ENCODE measurements at places on chromosomes 7 and 10. TPM values are rescaled to one million over a fixed set of nuclear protein-coding genes. Genes with fewer than 3 reads are reported as not detected.

DNA sequence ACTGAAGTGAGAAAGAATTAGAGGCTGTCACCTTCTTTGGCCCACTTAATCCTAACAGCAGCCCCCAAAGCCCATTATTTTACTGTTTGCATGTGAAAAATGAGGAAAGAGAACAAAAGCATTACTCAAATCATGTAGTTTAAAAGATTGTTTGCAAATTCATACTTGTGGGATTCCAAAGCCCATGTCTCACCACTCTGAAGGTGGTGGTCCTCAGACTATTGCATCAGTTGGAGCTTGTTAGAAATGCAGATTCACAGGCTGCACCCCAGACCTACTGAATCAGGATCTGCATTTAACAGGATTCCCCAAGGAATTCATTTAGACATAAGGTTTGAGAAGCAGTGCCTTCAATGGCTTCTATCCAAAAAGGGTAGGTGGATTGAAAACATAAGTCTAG is 93.7 kb upstream of the PDE1C start:
- DNase-seq, result no peak

Gene NPC1L1
- 0.08 TPM for polyA plus RNA-seq

Gene RNF32
- 1.8 TPM for polyA plus RNA-seq

Gene KLF6
- 110 TPM for polyA plus RNA-seq

DNA sequence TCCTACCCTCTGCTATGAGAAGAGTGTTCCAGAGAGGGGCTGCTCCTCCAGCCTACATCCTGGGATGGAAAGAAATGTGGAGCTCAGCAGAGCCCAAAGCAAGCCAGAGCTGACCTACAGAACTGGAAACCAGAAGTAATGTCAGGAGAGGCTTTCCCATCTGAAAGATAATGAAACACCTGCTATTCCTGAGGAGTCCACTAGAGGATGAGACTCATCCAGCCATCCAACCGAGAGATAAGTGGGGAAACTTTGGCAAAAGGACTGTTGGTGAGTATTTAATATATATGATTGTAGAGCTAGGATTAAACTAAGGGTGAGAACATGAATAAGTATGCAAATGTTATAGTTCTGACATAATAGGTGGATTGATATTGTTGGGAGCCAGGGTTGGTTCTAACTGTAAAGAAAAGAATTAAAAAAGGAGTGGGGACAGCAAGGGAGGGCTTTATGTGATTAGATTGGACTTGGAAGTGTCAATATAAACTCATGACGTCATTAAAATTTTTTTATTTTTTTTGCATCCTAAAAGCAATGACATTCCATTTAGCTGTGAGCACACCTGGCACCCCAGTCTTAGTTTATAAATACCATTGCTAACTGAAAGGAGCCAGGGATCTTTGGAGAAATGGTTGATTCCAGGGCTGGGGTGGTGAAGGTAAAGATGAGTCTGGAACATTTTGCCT is 312.8 kb upstream of the NFE2L3 start:
- no peak for DNase-seq

DNA sequence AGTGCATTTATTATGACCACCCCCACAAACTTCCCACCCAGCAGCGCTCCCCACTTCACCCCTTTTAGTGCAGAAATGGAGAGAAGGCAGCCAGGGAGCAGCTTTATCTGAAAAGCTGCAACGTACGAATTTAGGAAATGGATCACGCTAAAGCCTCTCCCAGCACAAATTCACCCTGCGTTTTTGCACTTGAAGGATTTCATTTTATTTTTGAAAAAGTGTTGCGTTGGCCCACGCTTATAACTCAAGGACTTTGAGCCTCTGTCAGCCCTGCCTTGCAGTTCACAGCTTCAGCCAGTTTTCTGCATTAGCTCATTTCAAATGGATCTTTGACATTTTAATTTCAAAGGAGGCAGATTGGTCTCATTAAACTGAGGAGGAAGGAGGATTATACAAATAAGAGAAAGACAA is 556.1 kb downstream of the KCNMA1 start:
- no peak for DNase-seq

Gene CPA4
- 1.9 TPM for polyA plus RNA-seq

Gene GPR85
- polyA plus RNA-seq, result 1.5 TPM

DNA sequence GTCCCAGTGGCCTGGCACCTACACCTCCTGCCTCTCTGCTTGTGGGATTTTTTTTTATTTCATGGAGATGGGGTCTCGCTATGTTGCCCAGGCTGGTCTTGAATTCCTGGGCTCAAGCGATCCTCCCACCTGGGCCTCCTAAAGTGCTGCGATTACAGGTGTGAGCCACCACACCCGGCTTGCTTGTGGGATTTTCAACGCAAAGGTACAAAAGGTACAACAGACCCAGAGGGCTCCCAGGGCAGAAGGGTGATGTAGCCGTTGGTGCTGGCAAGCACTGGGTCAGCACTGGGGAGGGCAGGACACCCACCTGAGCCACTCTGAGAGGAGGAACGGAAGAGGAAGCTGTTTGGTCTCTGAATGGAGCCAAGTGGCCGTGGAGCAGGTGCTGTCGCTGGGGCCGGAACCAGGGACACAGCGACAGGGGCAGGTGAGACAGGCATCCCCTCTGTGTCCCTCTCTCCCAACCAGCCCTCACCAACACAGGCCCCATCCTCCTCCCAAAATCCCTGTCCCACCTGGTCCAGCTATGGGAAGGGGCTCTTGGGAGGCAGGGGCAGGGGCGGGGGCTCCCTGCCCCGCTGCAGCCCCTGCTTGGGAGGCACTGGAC is 2.8 kb upstream of the SAP25 start:
- DNase-seq, result no peak

- DNase-seq, result no peak
Measured at GRCh38 chr10:10959666-10960065, 58.0 kb upstream of the CELF2 start.

Gene COBL
- polyA plus RNA-seq, result 145 TPM

Gene LRRC18
- 0.12 TPM for polyA plus RNA-seq

- no peak for DNase-seq
Measured at GRCh38 chr10:37930423-37930822, 46.0 kb downstream of the ZNF25 start.

GRCh38 chr10:76086761-76087639 is 655.6 kb downstream of the LRMDA start:
- peak; percentile 45 for DNase-seq

GRCh38 chr10:98030093-98030821 is at the start of gene CRTAC1:
Gene CRTAC1 (minus strand): TSS chr10:98030621. CDS start chr10:98030472, 149 bp downstream.
- DNase-seq, result peak; percentile 44

- no peak for DNase-seq
Measured at GRCh38 chr7:111137296-111138192, 46.6 kb downstream of the LRRN3 start.

Gene TRPV6
- polyA plus RNA-seq, result 0.05 TPM

DNA sequence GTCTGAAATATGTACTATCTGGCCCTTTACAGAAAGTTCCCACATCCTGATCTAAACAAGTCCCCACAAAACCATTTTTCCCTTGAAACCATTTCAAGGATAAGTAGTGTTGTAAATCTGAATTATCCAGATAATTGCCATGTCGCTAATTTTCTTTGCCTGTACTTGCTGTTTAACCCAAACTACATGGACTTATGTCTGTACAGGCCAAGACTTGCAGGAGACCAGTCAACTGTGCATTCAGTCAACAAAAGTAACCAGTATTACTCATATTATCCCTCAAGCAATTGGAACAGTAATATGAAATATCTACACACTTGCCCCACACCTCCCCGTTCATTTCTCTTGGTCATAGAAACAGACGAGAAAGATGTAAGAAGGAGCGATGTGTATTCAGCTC is 347.8 kb upstream of the NFE2L3 start:
- no peak for DNase-seq

Gene NDUFB8
- polyA plus RNA-seq, result 118 TPM

DNA sequence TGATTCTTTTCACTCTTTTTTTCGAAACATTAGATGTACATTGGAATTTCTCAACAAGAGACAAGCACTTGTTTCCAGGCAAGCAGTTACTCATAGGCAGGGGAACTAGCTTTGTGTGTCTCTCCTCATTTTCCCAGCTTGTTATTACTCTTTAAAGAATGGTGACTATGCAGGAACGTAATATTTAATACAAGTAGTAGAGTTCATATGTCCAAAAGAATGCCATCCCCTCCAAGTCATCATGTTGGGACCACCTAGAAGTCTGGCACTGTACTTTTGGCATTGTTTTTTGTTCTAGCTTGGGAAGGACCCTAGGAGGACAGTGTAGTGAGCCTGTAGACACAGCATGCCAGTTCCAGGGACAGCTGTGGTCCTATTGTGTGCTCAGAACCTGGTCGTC is 650.7 kb downstream of the INHBA start:
- no peak for DNase-seq

GRCh38 chr7:112143136-112143535 is 63.1 kb downstream of the DOCK4 start:
- DNase-seq, result no peak

- no peak for DNase-seq
Measured at GRCh38 chr7:36760856-36761762, 36.8 kb upstream of the AOAH start.

Measured in hindlimb muscle (tissue), 1 donor.